Upper lobe of right lung (tissue), 1 donor: ENCODE measurements at places on chromosomes 6 and 20.

DNA sequence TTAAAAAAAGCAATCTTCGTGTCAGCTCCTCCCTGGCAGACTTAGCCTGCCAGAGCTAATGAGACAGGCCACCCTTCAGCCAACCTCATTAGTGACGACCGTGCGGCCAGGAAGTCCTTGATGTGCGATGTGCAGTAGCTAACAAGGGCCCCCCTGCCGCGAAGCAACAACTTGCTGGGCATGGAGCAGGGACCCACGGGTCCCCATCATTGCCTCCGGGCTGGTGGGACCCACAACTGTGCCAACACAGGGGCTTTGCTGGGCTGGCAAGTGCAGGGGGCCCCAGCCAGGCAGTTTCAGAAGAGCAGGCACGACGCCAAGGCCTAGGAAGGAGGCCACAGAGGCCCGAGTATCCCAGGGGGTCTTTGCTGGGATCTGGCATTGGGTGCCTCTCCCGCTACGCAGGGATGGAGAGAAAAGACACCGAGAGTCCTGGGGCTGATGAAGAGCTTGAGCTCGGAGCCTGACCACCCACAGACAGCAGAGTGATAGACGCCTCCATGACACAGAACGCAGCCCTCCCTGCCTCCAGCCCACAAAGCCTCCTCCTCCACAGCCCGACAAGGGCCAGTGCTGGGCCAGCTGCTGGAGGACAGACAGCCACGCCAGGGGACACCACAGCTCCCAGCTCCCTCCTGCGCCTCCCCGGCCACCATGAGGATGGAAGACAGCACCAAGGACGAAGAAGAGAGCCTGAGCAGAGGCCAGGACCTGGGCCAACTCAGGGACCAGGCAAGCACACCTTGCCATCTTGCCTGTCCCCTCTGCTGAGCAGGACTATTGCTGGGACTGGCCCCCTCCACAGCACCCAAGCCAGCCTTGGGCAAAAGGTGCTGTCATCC, 96.6 kb downstream of the YTHDF1 start:
- DNase-seq, result no peak

DNA sequence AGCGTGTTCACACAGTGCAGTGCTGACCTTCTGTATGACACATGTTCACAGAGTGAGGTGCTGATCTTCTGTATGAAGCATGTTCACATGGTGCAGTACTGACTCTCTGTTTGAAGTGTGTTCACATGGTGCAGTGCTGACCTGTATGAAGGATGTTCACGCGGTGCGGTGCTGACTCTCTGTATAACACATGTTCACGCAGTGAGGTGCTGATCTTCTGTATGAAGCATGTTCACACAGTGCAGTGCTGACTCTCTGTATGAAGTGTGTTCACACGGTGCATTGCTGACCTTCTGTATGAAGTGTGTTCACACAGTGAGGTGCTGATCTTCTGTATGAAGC, 10.8 kb upstream of the SERPINB1 start:
- DNase-seq, result no peak

GRCh38 chr6:55047451-55048044, 126.8 kb upstream of the HCRTR2 start:
- no peak for DNase-seq

DNA sequence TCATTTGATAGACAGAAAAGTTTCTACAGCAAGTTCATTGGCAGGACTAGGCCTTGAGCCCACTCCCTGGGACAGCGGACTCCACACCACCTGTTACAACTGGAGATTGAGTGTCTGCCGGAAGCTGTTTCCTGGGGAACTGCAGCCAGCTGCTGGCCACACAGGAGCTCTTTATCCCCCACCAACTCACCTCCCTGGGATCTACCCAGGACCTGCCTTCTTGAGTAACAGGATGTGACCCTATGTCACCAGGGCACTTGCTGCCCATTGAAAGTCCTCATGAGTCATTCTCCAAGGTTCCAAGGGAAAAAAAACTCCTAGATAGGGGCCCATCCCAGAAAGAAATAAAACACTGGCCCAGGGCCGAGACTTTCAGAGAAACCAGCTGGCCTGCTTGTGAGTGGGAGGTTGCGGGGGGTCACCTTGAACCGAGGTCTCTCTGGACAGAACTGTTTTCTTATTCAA, 37.4 kb upstream of the SLC9A8 start:
- peak; percentile 71 for DNase-seq

- no peak for DNase-seq
Measured at GRCh38 chr6:25387911-25388310, 108.7 kb downstream of the CARMIL1 start.

GRCh38 chr20:61219021-61219431, 33.0 kb upstream of the CDH4 start:
- DNase-seq, result no peak
